ENCODE measurements at places on chromosomes 4 and X. TPM values are rescaled to one million over a fixed set of nuclear protein-coding genes. Genes with fewer than 3 reads are reported as not detected.

GRCh38 chr4:11739992-11740391 is 311.3 kb upstream of the HS3ST1 start:
- DNase-seq = no peak

GRCh38 chrX:105837232-105837631 is 14.9 kb downstream of the NRK start:
- DNase-seq = peak; percentile 50

DNA sequence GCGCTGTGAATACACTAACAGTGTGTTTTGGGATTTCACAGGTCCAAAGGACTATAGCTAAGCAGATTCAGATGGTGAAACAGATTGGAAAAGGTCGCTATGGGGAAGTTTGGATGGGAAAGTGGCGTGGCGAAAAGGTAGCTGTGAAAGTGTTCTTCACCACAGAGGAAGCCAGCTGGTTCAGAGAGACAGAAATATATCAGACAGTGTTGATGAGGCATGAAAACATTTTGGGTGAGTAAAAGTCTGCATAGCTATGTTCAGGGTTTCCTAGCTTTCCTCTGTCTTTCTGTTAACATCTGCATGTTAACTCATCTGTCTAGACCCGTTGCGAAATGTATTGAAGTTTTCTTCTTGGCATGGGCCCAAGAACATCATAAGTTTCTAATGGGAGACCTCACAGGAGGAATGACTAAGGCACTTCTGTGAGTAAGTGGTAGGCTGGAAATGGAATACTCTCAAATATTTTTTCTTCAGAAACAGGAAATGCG is 372.1 kb downstream of the BMPR1B start:
- DNase-seq = peak; percentile 81

GRCh38 chr4:93764639-93765246 is 63.8 kb upstream of the ATOH1 start:
- peak; percentile 25 for DNase-seq

DNA sequence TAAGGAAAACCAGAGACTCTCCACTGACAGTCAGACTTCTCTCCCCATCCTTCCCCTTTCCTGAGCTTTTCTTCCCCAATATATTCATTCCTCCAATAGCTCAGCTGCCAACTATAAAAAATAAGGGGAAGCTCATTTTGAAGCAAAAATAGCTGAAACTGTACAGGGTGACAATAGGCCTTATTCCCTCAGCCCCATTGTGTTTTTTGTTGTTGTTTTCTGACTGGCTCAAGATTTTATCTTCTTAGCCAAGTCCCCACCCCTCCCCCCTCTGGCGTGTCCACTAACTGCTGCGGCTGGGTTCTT is 26.2 kb downstream of the PRPS1 start:
- no peak for DNase-seq

DNA sequence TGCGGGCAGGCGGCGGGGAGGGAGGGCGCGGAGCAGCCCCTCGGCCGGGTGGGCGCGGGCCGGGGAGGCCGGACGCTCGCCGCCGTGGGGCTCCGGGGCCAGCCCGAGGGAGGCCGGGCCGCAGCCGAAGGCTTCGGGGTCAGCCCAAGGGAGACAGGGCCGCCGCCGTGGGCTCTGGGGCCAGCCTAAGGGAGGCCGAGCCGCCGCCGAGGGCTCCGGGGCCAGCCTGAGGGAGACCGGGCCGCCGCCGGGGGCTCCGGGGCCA is 251 bp downstream of the KIAA0232 start:
- DNase-seq = no peak

GRCh38 chr4:76141241-76141640 is 7.0 kb downstream of the NUP54 start:
- DNase-seq = no peak

DNA sequence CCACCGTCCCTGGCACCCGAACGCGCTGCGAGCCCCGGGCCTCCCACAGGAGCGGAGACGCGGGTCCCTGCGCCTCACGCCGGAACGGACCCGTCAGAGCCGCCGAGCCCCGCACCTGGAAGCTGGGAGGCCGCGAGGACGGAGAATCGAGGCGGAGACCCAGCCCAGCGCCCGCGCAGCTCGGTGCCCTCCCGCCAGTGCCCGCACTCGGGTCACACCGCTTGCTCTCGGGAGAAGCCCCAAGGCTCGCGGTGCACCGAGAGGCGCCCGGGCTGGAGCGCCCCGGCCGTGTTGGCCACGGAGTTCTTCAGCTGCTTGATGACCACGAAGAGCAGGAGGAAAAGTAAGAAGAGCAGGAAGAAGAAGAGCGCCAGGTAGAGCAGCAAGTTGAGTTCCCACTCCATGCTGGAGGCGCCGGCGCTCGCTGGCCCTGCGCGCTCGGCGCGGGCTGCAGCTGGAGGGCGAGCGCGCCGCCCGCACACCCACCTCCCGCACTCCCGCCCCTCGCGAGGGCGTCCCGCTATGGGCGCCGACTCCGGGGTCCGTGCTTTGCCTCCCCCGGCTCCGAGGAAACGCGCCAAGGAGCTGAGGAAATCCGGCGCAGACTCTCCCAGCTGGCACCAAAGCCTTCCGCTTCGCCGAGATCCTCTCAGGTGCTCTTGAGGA is at the start of gene SMIM43:
Gene SMIM43, minus strand, starts transcription at position 463 of the 666 bp plus-strand sequence. Its CDS starts 59 bp downstream, at position 404.
- no peak for DNase-seq

MAGED4B gene
- 29.7 TPM for polyA plus RNA-seq

ADRA2C gene
- 2.1 TPM for polyA plus RNA-seq

Data from forelimb muscle (tissue), 1 donor.